NCI-H2081 treated with DMSO at 0.1 percent for 48 hours (cell line): ENCODE measurements at places on chromosomes 1 and 21.

- no peak for DNase-seq
These were observed 42.9 kb downstream of the USP25 start for GRCh38 chr21:15772654-15773053.

DNA sequence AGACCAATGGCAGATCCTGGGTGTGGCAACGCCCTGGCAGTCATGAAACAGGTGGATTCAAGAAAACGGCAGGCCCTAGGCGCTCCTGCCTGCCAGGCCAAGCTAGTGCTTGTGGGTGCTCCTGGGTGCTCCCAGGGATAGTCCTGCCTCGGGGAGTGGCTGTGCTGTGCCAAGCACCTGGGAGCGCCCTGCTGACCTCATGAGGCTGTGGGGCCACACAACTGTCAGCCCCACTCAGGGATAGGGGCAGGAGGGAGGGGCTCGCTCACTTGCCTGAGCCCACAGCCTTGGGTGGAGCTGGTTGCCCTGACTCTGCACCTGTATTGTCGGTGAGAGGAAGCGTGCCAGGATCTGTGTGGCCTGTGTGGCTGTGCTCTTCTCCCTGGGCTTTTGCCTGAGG, 9.4 kb downstream of the SNAP47 start:
- no peak for DNase-seq

DNA sequence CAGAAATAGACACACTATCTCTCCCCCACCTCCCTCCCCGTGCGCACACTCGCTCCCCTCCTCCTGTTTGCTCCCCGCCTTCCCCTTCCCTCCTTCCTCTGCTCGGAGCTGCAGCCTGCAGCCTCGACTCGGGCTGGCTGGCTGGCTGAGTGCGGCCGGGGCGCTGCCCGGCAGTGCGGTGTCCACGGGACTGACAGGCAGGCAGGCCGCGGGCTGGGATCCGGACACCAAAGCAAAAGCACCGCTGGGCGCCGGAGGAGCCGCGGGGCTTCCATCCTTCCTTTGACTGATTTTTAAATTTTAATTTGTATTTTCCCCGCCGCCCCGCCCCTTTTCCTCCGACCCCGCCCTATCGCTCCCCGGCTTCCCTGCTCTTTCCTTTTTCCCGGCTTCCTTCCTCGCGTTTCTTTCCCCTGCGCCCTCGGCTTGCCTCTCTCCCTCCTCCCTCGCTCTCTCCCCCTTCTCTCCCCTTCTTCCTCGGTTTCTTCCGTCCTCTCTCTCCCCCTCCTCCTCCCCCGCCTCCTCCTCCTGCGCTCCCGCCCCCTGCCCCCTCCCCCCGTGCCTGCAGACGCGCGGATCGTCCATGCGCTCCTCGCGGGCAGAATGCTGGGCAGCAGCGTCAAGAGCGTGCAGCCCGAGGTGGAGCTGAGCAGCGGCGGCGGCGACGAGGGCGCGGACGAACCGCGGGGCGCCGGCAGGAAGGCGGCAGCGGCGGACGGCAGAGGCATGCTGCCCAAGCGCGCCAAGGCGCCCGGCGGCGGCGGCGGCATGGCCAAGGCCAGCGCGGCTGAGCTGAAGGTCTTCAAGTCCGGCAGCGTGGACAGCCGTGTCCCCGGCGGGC, 109.4 kb downstream of the NAV1 start:
- no peak for DNase-seq

- DNase-seq: no peak
These were observed 390.3 kb upstream of the PKN2 start for GRCh38 chr1:88293691-88294190.

GRCh38 chr1:110326826-110327225, 12.4 kb upstream of the RBM15 start:
- DNase-seq: no peak

DNA sequence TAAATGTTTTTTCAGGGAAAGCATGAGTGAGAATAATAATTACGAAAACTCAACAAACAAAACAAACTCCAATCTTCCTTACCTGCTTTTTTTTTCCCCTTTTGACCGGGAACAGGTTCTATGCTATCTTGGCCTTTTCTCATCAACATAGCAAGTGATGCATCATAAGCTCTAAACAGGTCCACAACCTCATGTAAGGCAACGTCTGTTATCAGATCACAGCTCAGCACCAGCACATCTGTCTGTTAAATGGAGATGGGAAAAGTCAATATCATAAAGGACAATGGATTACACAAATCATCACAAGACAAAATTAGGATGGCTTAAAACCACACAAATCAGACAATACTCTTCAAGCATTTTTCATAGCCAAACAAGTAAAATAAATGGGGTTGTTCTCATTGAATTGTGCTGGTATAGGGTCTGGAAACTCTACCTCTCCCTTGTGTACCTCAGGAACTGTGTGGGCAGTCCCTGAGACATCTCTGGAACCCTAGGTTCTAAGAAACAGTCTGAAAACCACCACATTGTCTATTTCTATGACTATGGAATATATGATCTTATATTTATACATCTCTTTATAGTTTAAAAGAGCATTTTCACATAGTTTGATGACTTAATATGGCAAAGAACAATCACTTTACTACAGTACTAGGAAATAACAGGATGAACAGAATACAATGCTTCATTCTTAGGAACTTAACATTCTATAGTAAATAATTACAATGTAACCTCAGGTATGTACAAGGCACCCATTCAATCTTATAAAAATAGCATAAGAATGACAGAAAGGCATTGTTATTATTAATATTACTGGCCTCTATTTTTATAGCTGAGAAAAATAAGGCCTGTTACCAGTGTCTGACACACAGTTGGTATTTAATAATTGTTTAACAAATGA, 44.7 kb downstream of the EIF2B3 start:
- no peak for DNase-seq

DNA sequence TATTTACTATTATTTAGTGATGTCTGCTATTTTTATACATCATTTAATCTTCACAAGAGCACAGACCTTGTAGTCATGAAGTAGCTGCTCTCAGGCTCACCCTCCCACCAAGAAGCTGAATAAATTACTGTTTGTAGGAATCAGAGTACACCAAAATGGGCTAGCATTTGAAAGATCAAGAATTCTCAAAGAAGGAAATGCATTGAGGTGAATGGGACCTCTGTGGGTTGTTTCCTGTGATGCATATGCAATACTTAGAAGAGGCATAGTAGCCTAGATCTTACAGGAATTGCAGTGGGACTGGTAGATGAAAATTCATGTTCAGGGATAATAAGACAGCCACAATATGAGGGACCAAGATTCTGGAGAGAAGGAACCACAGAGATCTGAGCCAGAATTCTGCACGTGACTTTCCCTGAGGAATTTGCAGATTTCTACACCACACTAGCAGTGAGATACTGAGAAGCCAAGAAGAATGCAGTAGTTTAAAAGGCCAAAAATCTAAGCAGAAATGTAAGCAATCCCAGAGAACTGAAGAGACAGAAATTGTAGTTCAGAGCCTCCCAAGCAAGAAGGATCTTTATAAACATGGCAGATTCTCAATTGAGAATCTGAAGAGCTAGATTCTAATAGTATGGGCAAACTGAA, 307.0 kb downstream of the ST6GALNAC3 start:
- DNase-seq: no peak

DNA sequence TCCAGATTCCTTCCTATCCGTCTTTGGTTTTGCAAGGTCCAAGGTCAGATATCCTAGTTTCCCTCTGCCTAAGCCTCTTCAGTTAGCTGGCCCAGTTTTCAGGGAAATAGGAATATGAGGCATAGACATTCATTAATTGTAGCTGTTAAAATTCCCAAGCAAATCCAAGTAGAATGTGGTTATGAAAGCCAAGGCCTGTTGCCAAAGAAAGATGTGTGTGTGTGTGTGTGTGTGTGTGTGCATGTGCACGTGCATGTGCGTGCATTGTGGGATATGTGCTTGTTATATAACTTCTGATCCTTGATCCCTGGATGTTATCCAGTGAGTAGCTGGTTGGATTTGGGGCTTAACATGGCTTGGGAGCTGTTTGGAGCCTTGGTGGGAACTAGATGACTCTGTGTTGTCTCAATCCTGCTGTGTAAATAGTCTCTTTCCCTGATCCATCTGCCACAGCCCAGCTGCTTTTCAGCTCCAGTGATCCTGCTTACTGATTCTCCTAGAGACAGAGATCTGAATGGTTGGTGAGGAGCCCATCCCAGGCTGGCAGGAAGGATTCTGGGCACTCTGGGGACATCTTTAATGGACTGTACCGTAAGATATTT, 70.6 kb upstream of the GCLM start:
- DNase-seq: no peak

DNA sequence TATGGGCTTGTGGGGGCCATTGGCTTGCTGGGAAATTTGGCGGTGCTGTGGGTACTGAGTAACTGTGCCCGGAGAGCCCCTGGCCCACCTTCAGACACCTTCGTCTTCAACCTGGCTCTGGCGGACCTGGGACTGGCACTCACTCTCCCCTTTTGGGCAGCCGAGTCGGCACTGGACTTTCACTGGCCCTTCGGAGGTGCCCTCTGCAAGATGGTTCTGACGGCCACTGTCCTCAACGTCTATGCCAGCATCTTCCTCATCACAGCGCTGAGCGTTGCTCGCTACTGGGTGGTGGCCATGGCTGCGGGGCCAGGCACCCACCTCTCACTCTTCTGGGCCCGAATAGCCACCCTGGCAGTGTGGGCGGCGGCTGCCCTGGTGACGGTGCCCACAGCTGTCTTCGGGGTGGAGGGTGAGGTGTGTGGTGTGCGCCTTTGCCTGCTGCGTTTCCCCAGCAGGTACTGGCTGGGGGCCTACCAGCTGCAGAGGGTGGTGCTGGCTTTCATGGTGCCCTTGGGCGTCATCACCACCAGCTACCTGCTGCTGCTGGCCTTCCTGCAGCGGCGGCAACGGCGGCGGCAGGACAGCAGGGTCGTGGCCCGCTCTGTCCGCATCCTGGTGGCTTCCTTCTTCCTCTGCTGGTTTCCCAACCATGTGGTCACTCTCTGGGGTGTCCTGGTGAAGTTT, 550 bp downstream of the RXFP4 start:
- DNase-seq: no peak

DNA sequence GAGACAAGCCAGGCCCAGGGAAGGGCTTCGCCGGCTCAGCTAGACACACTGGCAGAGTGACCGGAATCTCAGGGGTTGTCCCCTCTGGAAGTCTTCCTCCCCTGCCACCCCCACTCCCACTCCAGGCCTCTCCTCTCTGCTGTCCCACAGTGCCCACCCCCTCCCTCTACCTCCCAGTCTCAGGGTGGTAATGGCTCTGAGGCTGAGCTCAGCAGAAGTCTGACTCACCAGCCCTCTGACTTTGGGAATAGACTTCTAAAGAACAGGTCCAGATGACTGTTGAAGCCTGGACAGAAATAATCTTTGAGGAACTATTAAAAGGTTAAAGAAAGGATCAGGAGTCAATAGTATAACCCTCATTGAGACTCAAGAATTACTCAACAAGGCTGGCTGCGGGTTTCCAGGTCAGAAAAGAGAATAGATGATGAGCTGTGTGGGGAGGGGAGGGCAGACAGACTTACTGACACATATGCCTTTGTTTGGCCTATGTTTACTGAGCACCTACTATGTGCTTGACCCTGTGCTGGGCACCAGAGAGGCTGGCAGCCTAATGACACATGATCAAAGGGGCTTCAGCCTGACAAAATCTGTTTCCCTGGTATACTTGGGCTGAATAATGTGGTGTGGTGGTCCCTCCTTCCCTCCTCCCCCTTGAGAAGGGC, 8.2 kb downstream of the HCRTR1 start:
- no peak for DNase-seq

- peak; percentile 66 for DNase-seq
These were observed 112.2 kb downstream of the NR5A2 start for GRCh38 chr1:200139661-200140250.

DNA sequence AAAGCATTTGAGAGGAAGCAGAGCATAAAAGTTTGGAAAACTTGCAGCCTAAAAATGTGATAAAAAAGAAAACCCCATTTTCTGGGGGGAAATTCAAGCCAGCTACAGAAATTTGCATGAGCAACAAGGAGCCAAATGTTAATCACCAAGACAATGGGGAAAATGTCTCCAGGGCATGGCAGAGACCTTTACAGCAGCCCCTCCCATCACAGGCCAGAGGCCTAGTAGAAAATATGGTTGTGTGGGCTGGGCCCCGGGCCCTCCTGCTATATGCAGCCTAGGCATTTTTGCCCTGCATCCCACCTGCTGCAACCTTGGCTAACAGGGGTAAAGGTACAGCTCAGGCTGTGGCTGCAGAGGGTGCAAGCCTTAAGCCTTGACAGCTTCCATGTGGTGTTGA, 299.6 kb upstream of the NCAM2 start:
- no peak for DNase-seq

DNA sequence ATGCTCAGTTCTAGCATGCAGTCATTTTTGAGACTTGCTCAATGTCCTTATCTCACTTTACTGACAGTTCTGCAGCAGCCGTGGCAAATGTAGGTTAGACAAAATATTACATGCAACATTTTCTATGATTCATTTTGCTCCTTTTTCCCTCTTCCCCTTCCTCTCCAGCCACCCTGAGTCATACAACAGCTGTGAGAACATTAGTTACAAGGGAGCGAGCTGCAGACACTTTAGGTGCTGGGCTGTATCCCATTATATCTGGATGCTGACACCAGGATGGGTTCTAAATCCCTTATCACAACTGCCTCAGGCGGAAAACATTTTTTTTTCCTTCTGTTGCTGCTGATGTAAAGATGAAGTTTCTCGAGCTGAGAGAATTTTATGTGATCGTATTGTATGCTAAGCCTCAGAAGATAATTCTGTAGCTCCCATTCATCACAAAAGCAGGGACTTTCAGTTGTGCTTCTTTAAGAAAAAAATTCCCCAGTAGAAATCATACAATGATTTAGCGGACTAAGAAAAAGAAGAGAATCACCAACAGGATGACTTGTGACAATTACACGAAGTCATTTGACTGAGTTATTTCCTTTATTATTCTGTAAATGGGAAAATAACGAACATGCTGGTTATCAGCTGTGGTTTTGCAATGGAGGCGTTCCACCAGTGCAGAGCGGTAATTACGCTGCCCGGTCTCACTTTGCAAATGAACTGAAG, 345.0 kb downstream of the DISC1 start:
- DNase-seq: no peak

DNA sequence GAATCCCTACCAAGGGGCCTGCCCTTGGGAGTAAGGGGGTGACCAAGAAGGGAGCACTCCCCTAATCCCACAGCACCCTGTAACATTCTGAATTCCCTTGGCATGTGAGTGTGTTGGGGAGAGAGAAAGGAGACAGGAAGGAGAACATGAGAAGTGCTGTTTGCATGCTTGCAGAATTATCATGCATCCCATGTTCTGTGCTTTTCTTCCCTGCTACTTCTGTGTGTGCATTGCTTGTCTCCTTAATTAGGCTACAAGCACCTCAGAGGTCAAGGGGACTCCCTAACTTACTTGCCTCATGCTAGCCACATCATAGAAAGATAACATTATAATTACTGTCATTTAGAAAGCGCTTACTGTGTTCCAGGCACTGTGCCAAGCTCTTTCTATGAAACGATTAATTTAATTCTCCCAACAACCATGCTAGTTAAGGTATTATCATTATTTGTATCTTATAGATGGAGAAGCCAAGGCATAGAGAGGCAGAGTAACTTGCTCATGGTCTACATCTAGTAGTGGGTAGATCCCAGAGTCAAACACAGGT, 11.1 kb downstream of the NOS1AP start:
- peak; percentile 28 for DNase-seq

DNA sequence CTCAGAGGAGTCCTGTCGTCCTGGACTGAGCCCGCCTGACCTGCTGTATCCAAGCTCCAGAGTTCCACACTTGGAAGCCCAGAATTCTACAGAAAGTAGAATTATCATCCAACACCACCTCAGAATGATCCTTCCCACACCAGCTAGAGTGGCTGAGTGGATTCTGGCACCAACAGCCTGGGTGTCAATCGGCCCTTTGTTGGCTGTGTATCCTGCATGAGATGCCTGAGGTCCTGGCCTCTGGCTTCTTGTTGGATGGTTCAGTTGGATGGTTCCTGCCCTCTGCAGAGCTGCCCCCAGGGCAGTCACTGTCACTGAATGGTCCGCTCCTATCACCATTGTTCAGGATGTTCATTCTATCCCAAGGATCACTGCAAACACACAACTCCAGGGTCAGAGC, 49.8 kb downstream of the PGBD5 start:
- DNase-seq: no peak
